Vagina (tissue), 2 donors: ENCODE measurements at places on chromosomes 12 and 14.

DNA sequence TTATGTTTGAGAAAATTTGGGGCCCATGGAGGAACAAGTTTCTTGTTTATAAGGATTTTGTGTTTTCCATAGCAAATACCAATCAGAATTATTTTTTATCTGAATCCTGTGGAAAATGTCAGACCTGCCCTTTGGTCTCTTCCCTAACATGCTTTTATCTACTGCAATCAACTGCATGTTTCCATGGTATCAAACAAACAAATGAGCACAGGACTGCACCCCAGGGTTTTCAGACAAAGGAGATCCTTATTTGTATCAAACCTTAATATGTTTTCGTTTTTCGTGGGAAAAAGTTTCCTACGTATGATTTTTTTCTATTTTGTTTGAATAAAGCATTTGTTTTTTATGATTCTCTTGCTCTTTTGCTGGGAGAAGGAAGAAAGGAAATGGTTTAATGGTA, 91.1 kb downstream of the GPR135 start:
- DNase-seq = no peak

GRCh38 chr12:102401087-102401486, 79.3 kb downstream of the IGF1 start:
- no peak for DNase-seq

DNA sequence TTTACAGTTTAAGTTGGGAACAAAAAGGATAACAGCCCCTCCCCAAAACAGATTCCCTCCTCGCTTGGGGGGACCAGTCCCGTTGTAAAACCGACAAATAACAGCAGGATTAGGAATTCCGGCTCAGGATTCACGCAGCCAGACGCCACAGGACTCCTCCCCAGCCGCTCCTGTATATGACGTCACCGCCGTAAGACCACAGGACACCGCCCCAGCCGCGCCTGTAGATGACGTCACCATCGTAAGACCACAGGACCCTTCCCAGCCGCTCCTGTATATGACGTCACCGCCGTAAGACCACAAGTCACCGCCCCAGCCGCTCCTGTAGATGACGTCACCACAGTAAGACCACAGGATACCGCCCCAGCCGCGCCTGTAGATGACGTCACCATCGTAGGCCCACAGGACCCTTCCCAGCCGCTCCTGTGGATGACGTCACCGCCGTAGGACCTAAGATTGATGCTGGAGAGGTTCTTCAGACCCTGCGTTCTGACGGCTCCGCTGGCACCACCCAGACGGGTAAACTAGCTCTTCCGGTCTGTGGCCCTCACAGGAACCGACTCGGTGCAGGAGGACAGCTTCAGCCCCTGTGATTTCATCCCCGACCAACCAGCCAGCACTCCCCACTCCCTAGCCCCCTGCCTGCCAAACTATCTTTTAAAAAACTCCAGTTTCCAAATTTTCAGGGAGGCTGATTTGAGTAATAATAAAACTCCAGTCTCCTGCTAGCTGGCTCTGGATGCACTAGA, 43.9 kb upstream of the FBRSL1 start:
- DNase-seq = no peak

- no peak for DNase-seq
Measured at GRCh38 chr12:47782372-47782770, 9.3 kb downstream of the SLC48A1 start.

- no peak for DNase-seq
Measured at GRCh38 chr12:6825398-6826124, 2.6 kb upstream of the P3H3 start.

- DNase-seq = no peak
Measured at GRCh38 chr14:73833530-73834260, 17.9 kb upstream of the PTGR2 start.

DNA sequence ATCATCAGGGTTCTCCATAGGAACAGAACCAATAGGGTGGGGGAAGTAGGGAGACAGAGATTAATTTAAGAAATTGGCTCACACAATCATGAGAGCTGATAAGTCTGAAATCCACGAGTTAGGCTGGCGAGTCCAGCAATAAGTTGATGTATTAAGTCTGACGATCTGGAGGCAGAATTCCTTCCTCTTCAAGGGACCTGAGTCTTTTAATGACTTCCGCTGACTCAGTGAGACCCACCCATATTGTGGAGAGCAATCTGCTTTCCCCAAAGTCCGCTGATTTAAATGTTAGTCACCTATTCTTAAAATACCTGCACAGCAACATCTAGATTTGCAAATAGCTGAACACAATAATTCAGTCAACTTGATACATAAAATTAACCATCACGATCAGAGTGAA, 97.8 kb downstream of the SPTSSA start:
- DNase-seq = no peak

DNA sequence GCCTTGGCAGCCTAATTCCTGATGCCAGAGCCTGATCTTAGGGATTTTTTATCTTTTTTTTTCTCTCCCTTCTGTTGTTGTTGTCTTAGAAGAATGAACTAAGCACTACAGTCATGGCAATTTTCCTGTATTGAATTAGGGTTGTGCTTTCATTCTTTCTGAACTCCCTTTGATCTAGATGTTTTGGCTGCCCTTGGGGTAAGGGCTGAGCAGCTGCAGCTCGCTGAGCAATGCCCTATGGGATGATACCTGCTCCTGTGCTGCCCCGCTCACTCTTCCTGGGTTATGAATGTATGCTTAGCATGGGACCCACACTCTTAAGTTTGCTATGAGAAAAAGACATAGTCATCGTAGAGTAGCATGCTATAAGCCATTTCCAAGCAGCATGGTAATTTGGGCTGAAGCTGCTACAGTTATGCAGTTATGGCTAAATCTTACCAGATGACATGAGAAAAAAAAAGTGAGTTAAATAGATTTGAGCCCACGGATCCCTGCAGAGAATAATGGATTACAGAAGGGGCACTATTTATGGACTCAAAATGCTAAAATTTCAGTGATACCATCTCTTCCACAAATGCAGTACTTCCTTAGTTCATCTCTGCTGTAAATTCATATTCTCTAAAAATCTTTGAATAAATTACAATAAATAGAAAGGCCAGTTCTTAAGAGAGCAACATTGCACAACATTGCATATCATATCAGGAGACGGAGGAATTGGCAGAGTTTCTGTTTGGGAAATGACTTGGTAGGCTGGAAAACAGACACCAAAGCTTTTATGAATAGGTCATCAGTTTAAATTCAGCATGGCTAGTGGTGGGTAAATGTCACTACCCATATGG, 79.2 kb upstream of the PTHLH start:
- DNase-seq = no peak
